ENCODE measurements at places on chromosomes 1 and 21. TPM values are rescaled to one million over a fixed set of nuclear protein-coding genes. Genes with fewer than 3 reads are reported as not detected.

SPATA45 gene
- not detected for total RNA-seq

DNA sequence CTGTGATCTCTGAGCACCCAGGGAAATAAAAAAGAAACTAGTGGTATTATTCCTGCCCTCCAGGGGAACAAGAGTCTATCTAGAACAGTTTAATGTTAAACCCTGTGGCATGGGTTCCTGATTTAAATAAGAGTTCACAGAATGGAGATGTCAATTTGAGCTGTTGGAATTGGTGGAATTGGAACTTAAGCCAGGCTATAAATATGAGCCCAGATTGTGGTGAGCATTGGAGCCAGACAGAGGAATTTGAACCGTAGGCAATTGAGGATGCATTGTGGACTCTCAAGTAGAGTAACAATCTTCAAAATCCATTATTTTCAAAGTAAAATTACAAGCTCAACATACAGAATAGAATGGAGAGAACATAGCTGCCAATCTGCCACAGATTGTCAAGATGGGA lies 98.2 kb downstream of the NEK7 start:
- no peak for DNase-seq

- DNase-seq = no peak
Measured at GRCh38 chr1:50197216-50197615, 88.5 kb downstream of the ELAVL4 start.

GRCh38 chr1:101025283-101025656 lies 314 bp downstream of the DPH5 start:
- no peak for DNase-seq

GRCh38 chr1:219310181-219310728 lies 136.6 kb downstream of the LYPLAL1 start:
- no peak for DNase-seq

DNA sequence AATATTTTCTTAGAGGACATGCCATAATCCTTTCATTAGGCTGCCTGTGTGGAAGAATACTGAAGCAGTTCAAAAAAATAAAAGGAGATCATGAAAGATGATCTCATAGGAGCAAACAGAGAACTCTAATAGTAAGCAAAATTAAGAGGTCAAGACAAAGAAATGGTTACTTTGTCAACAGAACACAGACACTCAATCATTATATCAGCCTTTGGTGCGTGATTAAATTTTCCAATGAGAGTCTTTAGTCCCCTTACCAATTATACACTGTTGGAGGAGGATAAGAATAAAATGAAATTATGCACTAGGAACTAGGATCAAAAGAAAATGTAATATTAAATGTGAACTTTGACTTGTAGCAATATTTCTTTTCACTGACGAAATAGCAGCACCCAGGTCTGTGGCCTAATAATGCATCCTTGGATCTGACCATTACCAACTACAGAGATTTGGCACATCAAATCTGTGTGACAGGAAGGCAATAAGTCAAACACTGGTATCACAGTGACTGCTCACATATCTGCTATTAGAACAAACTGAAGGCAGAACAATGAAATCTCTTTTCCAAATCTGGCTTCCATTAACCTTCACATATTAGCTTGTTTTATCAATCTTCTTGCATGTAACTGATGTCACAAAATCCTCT lies 1812.9 kb downstream of the PLA2G4A start:
- DNase-seq = no peak

GRCh38 chr21:36700295-36700970 lies 1.5 kb downstream of the SIM2 start:
- DNase-seq = no peak

All from sigmoid colon (tissue), 7 donors.